Uterus (tissue), 4 donors: ENCODE measurements at places on chromosomes 2 and 18. TPM values are rescaled to one million over a fixed set of nuclear protein-coding genes. Genes with fewer than 3 reads are reported as not detected.

DNA sequence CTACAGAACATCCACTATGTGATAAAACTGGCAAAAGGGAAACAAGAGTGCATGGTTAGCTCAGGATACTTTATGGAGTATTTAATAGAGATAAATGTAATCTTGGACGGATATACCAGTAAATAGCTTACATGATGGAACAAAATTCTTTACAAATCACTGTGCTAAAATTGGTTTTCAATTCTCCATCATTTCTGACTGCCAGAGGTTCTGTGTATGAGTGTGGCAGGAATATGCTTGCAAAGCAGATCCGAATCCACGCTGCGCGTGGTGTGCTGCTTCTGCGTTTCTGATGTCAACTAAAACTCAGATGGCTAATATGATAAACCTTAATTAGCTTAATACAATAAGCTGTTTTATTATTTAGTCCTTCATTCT is 2.1 kb downstream of the ZNF532 start:
- H3K4me3 ChIP-seq = peak overlapping the region; percentile 3
- no peaks in the 10 kb centered on the region for H3K27me3 ChIP-seq
- peak overlapping the region; percentile 99 for H3K27ac ChIP-seq

The TTC31 gene
- total RNA-seq = 29.2 TPM

DNA sequence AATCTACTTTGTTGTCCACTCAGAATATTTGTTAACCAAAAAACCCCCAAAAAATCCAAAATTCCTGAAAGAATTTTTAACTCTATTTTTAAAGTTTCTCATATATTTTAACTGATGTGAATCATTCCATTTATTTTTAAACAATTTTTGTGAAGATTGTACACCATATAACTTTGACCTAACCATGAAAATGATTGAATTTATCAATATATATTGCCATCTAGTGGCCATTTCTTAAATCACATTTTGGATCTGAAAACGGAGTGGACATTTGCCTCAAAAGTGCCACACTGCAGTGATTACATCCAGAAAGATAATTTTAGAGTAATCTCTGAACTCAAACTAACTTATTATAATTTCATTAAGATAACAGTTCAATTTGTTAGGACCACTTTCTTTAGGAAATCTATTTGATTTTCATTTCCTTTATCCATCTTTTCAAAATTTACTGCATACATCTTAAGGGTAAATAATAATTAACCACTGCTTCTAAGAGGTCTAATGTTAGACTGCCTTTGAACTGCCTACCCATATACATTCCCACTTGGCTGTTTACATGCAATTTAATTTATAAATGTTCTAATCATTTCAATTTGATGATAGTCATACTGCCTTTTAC is 71.1 kb downstream of the DSC3 start:
- no peak overlapping the region for H3K27ac ChIP-seq
- no peaks in the 10 kb centered on the region for H3K4me1 ChIP-seq
- H3K27me3 ChIP-seq = no peaks in the 10 kb centered on the region
- H3K36me3 ChIP-seq = no peaks in the 10 kb centered on the region

The RNF152 gene
- 42.2 TPM for total RNA-seq

The VWC2L gene
- not detected for total RNA-seq

The LOXHD1 gene
- not detected for total RNA-seq

The GRHL1 gene
- total RNA-seq = 2.8 TPM

GRCh38 chr2:110843959-110844510 is 111.7 kb downstream of the ACOXL start:
- H3K4me3 ChIP-seq = no peak overlapping the region
- H3K4me1 ChIP-seq = no peaks in the 10 kb centered on the region
- no peaks in the 10 kb centered on the region for H3K27me3 ChIP-seq
- DNase-seq = no peak

GRCh38 chr2:239518286-239519088 is 117.7 kb upstream of the HDAC4 start:
- no peaks in the 10 kb centered on the region for H3K27me3 ChIP-seq
- H3K4me1 ChIP-seq = no peaks in the 10 kb centered on the region
- no peak overlapping the region for H3K4me3 ChIP-seq
- H3K27ac ChIP-seq = no peak overlapping the region
- no peaks in the 10 kb centered on the region for H3K36me3 ChIP-seq

The TXNDC2 gene
- total RNA-seq = 0.07 TPM

The ARID5A gene
- 15.1 TPM for total RNA-seq

DNA sequence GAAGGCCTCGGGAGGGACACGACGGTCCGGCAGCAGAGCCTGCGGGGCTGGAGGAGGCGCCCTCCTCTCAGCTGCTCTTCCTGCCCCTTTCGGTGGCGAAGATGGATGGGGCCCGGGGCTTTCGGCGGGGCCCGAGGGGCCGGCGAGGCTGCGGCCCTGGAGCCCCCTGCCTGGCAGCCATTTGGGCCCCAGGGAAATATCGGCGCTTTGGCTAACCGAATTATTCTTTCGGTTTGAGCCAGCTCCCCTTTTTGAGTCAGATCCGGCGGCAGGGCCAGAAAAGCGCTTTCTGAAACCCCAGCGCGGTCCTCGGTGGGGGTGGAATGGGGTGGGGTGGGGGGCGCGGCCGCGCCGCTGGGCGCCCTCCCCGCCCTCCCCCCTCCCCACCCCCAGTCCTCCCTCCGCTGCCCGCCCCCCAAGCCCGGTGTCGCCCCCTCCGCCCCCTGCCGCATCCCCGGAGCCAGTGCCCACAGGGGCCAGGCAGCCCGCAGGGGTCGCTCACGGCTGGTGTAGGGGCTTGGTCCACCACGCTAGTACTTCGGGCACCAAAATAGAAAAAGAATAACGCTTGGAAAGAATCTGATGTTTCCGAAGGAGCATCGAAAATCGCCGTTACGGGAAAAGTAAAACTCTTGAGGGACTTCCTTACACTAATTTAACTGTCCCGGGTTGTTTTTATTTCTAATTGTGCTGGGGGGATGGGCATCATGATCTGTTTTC is 9.1 kb upstream of the ARID5A start:
- peaks cover 20% of the 10 kb centered on the region for H3K4me1 ChIP-seq
- peak overlapping the region; percentile 44 for H3K4me3 ChIP-seq
- no peaks in the 10 kb centered on the region for H3K27me3 ChIP-seq
- DNase-seq = peak; percentile 69
- peak overlapping the region; percentile 100 for H3K27ac ChIP-seq

The NT5C1B gene
- not detected for total RNA-seq

DNA sequence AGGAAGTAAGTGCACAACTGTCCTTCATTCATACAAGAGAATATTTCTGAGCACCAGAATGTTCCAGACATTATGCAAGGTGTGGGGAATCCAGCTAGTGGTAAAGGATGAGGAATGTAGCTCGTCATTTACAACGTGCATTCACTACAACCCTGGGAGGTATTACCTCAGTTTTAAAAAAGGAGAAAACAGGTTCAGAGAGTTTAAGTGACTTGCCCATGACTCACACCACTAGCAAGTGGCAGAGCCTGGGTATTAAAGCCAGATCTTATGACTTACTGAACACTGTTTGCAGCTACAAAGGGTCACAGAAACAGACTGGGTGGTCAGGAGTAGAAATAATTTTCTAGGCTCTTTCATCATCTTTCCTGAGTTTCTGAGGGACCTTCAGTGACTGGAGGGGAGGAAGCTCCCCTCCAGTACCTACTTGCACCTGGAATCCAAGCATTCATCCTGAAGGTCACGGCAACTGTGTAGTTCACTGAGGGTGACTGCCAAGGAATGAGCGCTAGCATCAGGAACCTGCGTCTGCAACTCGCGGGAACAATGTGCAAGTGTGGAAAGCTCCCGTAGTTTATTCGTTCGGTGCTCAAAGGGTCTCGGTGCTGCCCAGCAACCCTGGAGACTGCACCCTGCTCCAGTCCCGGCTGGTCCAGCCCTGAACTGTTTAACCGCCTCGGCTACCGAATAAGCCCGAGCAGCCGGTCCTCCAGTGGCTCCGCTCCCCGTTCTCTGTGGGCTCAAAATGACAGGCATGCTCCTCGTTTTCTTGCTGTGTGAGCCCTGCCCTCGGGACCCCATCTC is 647 bp downstream of the CCDC121 start:
- H3K4me3 ChIP-seq = peak overlapping the region; percentile 62
- no peaks in the 10 kb centered on the region for H3K27me3 ChIP-seq
- no peaks in the 10 kb centered on the region for H3K36me3 ChIP-seq
- H3K4me1 ChIP-seq = no peaks in the 10 kb centered on the region

The RGPD4 gene
- not detected for total RNA-seq

The RFX8 gene
- total RNA-seq = 1.4 TPM
